ENCODE measurements at places on chromosomes 12 and 14.

GRCh38 chr12:83613586-83614110, 926.9 kb downstream of the TMTC2 start:
- no peak for DNase-seq

DNA sequence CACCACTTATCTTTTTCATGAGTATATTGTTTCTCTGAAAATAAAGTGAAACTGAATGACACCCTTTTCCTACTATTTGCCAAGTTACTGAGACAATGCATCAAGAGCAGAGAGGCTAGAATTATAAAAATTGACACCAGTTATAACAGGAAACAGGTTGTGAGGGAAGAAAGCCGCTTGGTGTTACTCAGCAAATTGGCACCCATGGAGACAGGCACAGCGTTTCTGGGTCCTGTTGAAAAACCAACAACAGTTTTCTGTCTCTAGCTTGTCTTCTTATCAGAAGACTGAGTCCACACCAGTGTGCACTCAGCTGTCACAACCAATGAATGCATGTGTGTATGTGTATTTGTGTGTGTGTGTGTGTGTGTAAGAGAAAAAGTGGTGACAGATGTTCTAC, 267.7 kb downstream of the KCNH5 start:
- DNase-seq: no peak

GRCh38 chr14:49545716-49546115, 40.5 kb downstream of the RPS29 start:
- no peak for DNase-seq

DNA sequence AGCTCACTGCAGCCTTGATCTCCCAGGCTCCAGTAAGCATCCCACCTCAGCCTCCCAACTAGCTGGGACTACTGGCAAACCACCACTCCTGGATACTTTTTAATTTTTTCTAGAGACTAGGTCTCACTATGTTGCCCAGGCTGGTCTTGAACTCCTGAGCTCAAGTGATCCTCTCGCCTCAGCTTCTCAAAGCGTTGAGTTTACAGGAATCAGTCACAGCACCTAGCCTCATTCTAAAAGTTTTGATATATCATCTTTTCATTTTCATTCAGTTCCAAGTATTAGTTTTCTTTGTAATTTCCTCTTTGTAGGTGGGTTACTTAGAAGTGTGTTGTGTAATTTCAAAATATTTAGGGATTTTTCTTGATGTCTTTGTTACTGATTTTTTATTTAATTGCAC, 9.6 kb downstream of the CBX5 start:
- no peak for DNase-seq

GRCh38 chr12:40232602-40233001, 7.8 kb downstream of the LRRK2 start:
- no peak for DNase-seq

DNA sequence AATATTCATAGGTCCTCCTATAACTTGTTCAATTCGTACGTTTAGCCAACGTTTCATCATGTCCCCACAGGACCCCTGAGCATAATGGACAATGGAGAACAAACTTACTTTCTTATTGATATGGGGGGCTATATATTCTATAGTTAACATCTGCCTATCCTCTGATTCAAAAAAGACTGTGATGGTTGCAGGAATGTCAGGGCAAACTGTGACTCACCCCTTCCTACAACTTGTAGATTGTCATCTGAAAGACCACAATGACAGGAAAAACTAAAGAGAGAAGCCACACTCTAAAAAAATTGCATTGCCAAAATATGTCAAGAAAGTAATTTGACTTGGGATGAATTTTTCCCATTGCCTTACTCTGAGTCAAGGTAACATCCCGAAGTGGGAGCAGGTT, 50.8 kb downstream of the CATSPERB start:
- DNase-seq: no peak

- DNase-seq: no peak
Measured at GRCh38 chr14:65946494-65946893, 534.0 kb downstream of the FUT8 start.

DNA sequence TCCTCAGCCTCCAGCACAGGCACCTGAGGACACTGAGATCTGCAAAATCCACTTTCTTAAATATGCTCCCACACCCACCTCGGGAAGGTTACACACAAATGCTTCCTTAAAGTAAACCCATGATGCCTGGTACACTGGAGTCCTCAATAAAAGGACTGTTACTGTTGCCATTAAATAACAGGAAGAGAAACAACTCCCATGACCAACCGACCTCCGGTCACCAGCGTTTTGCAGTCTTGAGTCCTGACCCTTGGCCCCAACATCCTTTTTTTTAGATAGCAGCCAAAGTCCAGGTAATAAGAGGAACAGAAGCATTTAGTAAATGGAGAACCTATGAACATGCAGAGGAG, 42.4 kb downstream of the ITPK1 start:
- DNase-seq: no peak

GRCh38 chr14:100552524-100553125, 34.6 kb downstream of the BEGAIN start:
- DNase-seq: no peak

- no peak for DNase-seq
Measured at GRCh38 chr12:74985293-74985985, 224.2 kb downstream of the KCNC2 start.

GRCh38 chr12:70005864-70006618, 181.0 kb downstream of the MYRFL start:
- DNase-seq: no peak

DNA sequence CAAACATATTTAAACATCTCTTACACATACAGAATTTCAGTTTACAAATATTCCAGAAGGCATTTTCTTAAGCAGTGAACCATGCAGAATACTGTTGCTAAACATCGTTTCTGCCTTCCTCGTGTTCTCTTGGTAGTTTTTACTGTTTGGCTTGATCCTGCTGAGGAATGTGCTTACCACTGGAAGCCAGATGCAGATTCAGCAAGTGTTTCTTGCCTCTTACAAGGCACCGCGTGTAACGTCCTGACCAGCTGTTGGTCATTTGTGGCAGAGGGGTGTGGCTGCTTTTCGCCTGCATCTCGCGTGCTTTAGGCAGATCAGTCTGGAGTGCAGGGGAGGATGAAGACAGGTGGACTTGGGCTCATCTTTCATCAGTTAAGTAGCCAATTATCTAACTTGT, 12.4 kb downstream of the EIF2B1 start:
- no peak for DNase-seq

DNA sequence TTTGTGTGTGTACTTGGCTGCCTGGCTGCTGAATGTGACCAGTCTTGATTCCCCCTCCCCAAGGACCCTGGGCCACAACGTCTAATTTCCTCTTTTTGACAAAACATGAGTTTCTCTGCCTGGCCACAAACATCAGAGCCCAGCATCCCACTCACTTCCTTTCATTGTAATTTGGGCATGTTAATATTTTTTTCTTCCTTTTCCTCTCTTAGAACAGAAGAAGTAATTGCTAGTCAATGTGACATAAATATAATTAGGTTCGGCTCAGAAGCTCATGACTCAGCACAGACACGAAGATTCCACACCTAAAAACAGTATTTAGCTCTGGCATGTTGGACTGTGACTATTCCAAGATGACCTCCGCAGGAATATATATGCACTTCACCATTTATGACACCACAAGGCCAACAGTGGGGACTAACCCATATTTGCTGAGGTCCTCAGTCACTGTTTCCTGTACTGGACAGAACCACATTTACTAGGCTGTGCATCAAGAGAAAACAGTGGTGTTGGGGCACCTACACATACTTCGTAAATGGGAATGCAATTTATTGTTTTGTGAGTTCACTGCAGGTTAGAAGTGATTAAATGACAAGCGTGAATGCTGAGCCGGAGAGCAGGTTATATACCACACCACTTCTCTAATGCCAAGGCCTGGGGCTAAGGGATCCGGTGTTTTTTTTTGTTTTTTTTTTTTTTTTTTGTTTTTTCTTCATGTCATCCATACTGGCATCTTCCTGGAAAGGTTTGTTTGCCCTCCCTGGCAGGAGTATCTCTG, 4.2 kb downstream of the GSG1 start:
- DNase-seq: peak; percentile 64

- DNase-seq: no peak
Measured at GRCh38 chr14:60161196-60162107, 3.7 kb downstream of the DHRS7 start.

DNA sequence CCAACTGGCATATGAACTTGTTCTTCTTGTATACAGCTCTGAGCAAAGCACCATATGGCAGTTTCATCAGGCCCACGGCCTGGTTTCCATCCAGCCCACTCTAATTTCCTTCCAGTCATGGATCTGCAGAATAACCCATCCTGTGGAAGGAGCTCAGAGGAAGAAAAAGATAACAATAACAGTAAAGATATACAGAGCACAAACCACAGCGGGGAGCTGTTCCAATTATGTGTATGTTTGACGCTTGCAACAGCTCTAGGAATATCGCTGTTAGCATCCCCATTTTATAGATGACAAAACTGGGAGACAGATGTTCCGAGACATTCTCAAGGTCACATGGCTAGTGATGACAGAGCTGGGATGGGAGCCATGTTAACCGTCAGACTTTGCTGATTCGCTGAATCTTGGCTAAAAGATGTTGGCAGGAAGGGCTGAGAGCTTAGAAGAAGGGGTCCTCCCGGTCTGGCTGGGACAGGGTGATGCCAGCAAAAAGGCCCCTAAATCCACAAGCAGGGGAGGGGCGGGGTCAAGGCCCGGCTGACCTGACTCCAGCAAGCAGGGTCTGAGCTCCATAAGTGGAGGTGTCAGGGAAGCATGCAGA, 34.4 kb upstream of the CIPC start:
- DNase-seq: no peak

DNA sequence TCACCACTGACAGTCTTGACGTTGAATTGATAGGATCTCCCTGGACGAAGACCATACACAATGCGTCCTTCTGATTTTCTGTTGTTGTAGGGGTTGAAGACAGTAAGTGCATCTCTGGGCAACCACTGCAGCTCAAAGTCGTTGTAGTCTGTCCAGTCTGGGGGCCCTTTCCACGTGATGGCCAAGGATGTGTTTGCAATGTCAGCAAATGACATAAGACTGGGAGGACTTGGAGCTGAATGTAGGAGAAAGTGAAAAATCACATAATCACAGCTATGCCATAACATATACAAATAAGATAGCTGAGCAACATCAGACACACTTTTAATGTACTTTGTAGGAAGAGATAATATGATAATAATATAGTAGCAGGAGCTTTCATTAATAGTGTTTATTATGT, 77.8 kb downstream of the PTPRB start:
- no peak for DNase-seq

GRCh38 chr12:15846887-15847286, 35.3 kb upstream of the STRAP start:
- DNase-seq: no peak

- no peak for DNase-seq
Measured at GRCh38 chr12:51997136-51997535, 9.6 kb upstream of the TAMALIN start.

DNA sequence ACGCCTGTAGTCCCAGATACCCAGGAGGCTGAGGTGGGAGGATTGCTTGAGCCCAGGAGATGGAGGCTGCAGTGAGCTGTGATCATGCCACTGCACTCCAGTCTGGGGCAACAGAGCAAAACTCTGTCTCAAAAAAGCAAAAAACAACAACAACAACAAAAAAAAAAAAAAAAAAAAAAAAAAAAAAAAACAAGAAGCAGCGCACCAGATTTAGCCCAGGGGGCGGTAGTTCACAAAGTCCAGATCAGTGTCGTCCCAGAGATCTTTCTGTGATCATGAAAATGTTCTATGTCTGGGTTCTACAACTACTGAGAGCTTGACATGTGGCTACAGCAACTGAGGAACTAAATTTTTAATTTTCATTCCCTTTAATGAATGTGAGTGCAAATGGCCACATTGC, 27.4 kb downstream of the OAS2 start:
- no peak for DNase-seq

GRCh38 chr12:52277486-52278245, 3.2 kb downstream of the KRT86 start:
- peak; percentile 23 for DNase-seq

DNA sequence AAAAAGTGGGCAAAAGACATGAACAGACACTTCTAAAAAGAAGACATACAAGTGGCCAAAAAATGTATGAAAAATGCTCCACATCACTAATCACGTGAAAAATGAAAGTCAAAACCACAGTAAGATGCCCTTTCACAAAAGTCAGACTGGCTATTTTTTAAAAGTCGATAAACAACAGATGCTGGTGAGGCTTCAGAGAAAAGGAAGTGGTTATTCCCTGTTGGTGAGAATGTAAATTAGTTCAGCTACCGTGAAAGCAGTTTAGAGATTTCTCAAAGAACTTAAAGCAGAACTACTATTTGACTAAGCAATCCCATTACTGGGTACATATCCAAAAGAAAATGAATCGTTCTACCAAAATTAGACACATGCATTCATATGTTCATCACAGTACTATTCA, 237.0 kb downstream of the KIF21A start:
- DNase-seq: no peak

- DNase-seq: no peak
Measured at GRCh38 chr12:9114946-9115345, 773 bp downstream of the A2M start.

GRCh38 chr14:95776798-95777534, 63.0 kb upstream of the TCL1A start:
- no peak for DNase-seq

- DNase-seq: no peak
Measured at GRCh38 chr14:97543816-97544215, 746.6 kb downstream of the VRK1 start.

GRCh38 chr12:123468786-123469185, 10.8 kb downstream of the SNRNP35 start:
- DNase-seq: no peak

DNA sequence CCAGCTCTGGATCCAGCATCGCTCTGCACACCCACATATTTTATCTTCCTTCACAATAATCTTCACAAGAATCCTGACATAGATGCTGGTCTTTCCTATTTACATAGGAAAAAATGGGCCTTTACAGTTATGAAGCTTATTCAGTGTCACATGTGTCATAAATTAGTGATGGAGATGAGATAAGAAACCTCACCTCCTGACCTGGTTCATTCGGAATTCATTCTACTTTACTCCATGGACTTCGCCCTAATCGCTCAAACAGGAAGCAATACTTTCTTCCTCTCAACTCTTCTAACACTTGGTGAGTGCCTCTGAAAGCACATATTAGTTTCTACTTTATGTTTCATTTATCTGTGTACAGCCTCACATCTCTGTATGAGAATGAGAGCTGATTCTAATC, 12.0 kb upstream of the SINHCAF start:
- DNase-seq: no peak

GRCh38 chr12:2154050-2154449, 101.3 kb downstream of the CACNA1C start:
- DNase-seq: no peak

DNA sequence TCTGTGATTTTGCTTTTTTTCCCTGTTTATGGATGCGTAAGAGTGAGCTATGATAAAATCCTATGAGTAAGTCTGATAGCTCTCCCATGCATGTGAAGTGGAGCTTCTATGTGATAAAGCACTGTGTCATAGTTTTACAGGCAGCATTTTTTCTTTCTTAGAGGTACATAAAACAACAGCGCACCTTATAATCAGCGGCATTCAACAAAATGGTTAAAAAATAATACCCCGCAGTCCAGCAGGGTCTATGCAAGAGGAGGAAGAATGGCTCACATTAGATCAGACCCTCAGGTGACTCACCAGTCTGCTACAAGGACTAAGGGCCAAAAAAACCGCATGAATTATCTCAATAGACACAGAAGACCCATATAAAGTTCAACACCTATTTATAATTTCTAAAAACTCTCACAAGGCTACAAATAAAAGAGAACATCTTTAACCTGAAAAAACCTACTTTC, 33.0 kb upstream of the TMEM179 start:
- DNase-seq: no peak

All from LoVo (cell line).